ENCODE measurements at places on chromosomes 7 and 10.

DNA sequence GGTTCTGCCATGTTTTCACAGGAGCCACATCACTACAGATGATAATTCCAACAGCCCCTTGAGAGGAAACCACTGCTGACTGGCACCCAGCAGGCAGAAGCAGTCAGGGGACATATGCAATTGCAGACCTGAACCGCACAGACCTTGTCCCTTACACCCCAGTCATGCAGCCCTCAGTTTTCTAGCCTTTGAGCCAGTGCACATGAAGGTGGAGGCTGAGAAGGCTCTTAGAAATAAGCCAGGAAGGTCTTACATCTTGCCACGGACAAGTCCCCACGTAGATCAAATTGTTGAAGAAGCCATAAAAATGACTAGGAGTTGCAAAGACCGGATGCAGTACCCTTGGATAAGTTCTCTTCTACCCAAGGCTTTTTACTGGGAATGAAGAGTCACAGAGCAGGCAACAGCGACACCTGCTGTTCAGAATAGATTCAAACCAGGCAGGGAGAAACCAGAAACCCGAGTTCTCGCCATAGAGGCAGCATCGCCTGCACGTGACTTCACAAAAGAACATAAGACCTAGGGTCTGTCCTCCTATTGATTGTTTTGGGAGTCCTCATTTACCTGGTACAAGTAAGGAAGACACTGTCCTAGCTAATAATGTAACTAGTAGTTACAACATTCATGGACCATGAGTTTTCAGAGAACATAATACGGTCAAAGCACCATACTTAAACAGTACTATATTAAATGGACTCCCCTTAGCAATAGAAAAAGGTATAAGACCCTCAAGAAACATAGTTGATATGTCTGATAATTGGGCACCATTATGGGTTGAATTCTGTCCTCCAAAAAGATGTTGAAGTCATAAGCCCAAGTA is 11.1 kb downstream of the STEAP1B start:
- DNase-seq, result no peak

DNA sequence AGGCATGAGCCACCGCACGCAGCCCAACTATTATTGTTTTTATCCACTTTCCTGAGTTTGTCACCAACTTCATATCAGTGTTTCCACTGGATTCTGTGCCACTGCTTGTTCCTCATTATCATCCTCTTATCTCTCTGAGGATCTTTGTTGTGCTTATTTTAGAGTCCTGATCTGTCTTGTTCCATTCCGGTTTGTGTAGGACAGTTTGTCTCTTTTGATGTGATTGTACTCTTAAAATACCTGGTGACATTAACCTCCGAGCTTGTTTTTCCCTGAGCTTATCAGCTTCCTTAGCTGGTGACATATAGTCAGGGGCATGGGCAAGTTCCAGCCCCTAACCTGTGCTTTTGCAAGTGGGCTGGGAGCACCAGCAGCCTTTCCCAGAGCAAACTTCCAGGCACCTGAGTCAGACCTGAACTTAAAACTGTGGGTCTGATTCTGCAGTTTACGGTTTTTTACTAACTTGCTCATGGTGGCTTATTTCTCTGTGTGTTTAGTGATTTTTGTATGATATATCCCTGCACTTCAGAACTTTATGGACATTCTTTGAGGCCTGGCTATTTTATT is 23.1 kb upstream of the FMC1 start:
- DNase-seq, result no peak

GRCh38 chr7:121541457-121541856 is 145.3 kb upstream of the FAM3C start:
- DNase-seq, result no peak

GRCh38 chr7:98685541-98685940 is 68.5 kb downstream of the NPTX2 start:
- no peak for DNase-seq

DNA sequence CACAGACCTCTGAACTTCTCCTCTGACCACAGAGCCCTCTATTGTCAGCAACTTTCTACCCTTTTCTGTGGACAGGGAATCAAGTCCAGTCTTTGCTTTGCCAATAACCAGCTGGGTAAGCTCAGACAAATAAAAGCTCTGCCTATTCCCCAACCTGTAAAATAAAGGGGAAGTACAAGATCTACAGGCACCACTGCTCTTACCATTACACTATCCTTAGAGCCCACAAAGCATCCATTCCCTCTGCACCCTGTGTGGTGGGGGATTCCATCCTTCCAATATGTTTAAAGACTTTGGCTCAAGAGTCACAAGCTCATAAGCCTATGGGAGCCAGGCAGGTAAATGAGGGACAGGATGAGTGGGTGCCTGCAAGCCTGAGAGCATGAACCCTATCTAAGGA is 88.2 kb downstream of the PARD3 start:
- DNase-seq, result no peak

GRCh38 chr10:121524157-121524817 is 74.0 kb downstream of the FGFR2 start:
- no peak for DNase-seq

GRCh38 chr10:73908853-73909539 is 1.9 kb upstream of the PLAU start:
- no peak for DNase-seq

GRCh38 chr7:80312139-80312661 is 177.6 kb downstream of the GNAI1 start:
- no peak for DNase-seq

DNA sequence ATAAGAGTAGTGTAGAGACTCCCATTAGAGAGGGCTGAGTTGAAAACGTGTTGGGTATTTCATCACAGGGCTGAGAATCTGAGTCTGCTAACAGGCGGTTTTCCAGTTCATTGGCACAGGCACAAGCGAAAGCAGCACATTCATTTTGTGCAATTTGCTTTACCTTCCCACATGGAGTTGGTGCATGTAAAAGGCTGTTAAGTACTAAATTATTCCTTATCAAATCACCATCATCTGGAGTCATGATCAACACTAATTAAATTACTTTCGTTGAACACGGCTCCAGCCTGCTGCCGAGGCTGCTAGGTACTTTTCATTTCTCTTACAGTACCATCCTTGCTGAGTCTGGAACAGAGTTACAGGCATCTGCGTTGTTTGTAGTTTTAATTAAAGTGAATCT is 43.8 kb downstream of the ETV1 start:
- no peak for DNase-seq

DNA sequence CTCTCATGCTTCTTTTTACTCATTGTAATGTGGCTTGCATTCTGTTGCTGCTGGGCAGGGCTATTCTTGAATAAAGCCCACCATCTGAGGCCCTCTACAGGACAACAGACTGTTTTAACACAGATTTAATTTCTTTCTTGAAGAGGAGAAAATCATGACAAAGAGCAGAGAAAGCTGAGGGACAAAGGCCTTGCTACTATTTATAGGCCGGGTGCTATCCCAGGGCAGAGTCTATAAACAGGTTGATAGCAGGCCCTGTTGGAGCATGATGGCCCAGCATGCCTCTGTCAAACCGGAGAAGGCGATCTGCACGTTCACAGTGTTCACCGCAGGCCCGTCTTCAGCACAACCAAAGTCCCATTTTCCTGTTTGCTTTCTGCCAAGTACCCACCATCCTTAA is 3.0 kb downstream of the VIPR2 start:
- no peak for DNase-seq

DNA sequence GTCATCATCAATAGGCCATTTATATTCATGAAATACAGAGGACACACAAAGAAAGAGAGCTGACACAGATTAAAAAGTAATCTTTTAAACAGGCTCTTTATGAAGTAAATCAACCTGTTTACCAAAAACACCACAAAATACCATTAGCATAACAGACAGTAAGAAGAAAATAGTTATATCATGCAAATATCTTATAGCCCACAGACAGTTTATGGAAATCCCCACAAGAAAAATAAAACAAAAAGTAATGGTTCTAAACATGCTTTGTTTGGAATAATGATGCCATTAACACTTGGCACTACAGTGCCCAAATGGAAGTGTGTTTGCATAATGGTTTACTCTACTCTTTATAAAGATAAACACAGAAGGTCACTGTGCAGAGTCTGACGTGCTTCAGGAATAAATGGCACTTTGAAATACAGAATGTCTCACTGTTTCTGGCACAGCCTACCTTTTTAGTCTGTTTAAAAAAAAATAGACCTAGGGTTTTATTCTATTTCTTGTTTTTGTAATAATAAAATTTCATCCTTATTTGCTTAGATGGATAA is 30.1 kb downstream of the SEMA3D start:
- no peak for DNase-seq

DNA sequence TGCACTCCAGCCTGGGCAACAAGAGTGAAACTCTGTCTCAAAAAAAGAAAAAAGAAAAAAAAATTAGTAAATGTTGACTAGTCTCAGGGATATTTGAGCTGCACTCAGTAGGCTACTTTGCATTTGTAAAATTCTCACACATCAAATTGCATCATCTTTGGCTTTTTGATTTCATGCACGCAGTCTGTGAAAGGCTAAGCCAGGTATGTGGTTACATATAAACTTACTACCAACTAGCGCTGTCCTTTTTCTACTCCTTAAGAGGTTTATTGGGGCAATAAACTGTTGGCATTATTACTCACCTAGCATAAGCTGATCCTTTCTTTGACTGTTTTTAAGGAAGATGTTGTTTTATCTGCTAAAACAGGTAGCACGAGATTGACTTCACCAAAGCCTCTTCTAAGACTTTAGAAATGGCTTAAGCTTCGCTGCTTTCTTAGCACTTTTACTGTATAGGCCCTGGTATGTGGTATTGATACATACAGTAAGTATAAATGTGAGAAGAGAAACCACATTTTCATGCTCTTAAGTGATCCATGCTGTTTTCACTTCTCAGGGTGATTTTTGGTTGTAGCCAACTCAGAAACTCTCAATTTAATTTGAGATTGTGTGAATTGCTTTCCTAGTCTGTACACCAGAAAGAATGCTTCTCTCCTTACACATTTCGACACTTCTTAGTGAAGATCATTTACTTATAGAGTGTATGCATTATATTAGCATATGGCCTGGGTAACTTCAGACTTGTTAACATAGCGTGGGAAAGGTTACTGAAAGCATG is 323.9 kb downstream of the AUTS2 start:
- no peak for DNase-seq

DNA sequence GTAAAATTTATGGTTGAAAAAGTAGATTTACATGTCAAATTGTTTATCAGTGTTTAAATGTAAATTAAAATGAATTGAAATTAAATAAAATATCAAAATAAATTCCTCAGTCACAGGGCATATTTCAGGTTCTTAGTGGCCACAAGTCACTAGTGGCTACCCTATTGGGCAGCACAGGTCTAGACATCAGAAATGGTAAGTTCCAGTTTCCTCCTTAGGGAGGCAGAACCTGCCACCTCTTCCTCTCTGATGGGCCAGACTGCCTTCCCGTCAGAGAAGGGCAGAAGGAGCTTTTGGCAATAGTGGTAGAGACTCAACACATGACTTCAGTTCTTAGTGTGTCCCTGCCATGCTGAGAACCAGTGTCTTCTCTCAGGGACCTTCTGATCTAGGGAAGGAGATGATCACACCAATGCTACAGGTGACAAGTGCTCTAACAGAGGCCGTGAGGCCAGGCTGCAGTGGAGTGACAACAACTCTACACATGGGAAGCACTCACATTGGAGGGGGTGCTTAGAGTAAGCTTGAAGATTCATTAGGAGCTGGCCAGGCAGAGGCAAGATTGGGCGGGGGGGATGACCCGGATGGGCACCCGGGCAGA is 14.4 kb upstream of the PCBD1 start:
- DNase-seq, result no peak

DNA sequence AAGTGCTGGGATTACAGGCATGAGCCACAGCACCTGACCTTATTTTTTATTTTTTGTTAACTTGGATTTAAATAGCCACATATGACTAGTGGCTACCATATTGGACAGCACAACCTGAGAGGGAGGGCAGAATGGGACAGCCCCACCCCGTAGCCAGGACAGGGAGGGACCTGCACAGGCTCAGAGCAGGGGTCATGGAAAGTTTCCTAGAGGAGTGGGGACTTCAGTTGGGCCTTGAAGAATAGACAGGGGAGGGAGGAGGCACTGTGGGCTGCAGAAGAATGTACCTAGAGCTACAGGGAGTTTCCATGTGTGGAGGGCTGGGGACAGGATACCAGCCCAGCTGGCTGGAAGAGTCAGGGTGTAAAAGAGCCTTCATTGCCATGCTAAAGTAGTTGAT is 8.8 kb downstream of the TRIM8 start:
- DNase-seq, result no peak
